Activated naive CD4-positive, alpha-beta T cell (primary cell): ENCODE measurements at places on chromosomes 11 and 22.

DNA sequence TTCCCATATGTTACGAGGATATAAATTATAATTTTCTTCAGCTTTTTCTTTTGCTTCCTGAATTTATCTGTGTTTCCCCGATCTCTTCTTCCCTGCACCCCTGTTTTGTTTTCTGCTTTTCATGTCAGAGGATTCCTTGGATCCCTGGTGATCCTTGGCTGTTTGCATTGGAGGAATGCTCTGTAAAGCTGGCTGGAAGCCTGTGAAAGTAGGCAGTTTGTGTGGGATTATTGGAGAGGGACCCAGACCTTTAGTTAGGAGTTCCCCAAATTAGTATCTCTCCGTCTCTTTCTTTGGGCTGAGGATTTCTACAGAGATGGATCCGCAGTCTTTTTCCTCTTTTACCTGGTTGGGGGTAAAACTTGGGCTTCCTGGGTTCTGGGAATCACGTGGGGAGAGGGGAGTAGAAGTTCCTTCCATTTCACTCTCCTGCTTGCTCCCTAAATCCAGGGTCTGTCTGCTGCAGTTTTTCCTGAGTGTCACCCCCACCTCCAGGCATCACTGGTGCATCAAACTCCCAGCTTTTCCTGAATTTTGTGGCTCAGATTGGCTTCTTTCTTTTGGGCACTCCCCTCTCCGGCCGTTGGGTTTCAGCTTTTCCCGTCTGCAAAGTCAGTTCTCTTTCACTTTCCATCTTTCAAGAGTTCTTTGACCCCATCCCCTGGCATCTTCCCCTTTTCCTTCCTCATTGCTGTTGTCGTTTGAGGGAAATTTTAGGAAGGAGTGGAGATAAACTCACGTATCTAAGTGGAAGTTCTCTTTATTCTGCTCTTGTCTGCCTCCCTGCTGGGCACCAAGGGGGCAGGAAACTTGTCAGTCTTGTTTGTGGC lies 79.1 kb upstream of the ALX4 start:
- DNase-seq: no peak

- DNase-seq: no peak
These were observed 902.4 kb upstream of the RAG2 start for GRCh38 chr11:37500425-37500824.

DNA sequence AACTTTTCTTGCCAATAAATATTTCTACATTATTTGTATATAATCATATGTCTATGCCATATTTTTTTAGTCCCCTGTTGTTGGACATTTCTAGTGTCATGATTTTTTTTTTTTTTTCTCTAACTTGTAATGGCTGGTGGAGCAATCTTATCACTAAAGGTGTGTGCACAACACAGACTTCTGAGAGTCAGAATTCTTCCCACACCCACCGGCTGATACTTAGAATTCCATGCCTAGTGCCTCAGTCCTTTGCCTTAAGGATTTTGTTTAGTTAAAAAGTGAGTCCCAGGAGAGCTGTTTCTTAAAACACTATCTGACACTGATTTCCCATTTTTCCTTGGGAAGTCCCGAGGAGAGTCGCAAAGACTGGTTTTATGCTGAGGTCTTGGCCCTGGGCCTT lies 87.7 kb upstream of the BARX2 start:
- no peak for DNase-seq

DNA sequence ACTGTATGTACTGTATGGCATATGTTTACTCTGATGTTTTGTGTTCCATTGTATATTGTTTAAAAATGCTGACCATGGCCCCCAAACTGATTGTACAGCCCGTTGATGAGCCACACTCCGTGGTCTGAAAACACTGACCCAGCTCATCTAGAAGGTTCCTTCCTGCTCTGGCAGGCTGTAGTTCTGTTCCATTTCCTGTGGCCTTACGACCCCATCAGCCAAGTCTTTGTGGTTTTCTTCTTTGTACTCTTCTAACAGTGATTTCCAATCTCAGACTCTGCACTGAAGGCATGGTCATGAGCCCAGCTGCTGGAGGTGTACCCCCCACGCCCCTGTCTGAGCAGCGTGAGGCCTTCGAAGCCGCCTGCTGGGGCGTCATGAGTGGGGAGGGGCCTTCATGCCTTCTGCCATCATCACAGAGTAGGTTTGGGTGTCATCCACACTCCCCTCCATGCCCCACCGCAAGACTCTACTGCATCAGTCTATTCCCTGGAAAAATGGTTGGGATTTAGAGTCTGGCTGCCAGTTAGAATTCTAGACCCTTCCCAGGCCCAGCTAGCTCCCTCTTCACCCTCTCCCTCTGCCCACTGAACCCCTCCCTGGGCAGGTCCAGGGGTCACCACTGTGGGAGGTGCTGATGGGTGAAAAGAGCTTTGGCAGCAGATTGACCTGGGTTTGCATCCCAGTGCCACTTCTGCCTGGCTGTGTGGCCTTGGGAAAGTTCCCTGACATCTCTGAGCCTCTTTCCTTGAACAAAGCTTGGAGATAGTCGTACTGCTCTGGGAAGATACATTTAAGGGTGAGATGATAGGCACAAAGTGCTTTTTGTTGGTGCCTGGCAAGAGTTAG lies 11.3 kb upstream of the C11orf96 start:
- DNase-seq: no peak

DNA sequence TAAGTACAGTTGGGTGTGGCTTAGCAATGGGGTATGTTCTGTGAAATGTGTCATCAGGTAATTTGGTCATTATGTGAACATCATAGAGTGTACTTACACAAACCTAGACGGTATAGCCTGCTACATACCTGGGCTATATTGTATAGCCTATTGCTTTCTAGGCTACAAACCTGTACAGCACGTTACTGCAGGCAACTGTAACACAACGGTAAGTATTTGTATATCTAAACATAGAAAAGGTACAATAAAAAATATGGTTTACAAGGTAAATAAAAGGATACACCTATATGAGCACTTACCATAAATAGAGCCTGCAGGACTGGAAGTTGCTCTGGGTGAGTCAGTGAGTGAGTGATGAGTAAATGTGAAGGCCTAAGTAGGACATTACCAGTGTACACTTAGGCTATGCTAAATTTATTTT lies 73.1 kb upstream of the GDPD4 start:
- DNase-seq: no peak

DNA sequence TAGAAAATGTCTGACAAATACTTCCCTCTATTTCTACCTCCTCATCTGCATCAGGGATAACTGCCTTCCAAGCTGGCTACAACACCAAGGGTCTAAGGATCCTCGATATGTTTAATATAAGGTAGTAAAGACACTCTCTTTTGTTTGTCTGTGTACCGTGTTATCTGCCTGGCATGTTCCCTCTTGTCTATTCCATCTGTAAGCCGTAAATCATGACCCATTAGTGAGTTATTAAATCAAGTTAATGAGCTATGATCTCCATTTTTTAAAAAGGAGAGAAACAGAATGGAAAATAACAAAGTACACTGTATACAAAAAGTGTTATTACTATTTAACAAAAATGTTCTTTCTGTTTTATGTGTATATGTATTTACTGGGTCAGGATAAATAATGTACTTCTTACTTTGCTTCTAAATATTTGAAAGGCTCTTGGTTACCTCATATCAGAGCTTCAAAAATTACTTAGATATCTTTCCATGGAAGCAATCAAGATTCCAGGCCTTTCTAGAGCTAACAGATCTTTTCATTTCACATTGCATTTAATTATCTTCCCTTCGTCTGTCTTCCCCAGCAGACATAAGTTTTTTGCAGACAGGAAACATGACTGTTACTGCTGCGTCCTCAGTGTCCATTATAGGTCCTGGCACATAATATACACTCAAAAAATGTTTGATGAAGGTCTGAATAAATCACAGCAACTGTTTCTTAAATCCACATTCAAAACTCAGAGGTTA lies 342.6 kb upstream of the CCDC90B start:
- DNase-seq: no peak

DNA sequence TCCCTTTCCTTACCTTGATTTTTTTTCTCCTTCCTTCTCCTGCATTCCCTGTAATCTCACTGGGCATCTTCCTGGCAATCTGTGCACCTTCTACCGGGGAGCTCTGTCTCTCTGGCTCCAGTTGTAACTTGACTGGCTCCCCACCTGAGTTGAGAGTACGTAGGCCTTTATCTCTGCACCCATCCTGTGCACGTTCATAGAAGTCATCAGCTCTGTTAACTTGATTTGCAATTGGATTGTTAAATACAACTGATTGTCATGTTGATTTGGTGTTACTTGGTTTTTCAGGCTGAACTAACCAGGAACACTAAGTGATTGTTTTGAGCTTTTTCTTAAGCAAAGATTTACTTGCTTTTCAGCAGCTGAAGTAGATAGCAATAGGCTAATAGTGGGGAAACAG lies 11.8 kb downstream of the SWAP70 start:
- DNase-seq: no peak

DNA sequence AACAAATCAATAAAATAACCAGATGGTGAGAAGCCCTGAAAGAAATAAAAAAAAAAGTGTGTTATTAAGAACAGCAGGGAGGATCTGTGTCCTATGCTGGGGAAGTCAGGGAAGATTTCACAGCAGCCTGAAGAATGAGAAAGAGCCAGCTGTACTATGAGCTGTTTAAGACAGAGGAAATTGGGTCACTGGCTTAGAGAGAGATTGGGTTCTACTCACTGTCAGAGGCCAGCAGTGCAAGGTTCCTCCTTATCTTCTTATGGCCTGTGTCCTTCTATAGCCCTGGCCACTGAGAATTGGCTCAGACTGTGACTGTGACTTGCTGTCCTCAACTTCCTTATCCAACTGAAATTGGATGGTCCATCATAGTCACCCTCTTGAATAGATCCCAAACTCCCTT lies 54.8 kb upstream of the FDX1 start:
- no peak for DNase-seq

DNA sequence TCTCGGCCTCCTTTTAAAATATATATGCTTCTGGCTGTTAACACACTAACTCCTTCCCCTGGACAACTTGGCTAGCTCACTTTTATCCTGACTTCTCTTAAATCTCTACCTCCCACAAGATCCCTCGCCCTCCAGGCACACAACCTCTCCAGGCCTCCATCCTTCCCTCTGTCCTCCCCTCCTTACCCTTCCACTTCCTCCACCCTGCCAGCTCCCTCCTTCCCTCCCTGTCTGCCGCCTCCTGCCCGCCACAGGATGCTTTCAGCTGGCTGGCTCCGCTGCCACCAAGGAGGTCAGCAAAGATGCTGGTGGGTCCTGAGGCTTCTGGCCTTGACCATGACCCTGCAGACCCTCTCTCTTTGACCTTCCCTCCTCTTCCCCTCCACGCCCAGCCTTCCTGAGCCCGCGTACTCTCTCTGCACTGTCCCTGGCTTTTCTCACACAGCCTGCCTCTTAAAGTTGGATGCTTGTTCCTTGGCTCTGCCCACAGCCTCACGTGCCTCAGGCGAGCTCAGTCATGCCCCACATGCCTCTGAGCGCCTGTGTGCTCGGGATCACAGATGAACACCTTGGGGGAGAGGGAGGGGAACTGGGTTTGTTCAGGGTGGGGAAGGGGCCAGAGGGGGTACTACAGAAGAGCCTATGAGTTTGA lies 6.7 kb downstream of the NFAM1 start:
- no peak for DNase-seq

GRCh38 chr11:75565221-75565814 lies 3.3 kb downstream of the SERPINH1 start:
- no peak for DNase-seq

- peak; percentile 52 for DNase-seq
These were observed 698 bp downstream of the PAK1 start for GRCh38 chr11:77472991-77473800.

DNA sequence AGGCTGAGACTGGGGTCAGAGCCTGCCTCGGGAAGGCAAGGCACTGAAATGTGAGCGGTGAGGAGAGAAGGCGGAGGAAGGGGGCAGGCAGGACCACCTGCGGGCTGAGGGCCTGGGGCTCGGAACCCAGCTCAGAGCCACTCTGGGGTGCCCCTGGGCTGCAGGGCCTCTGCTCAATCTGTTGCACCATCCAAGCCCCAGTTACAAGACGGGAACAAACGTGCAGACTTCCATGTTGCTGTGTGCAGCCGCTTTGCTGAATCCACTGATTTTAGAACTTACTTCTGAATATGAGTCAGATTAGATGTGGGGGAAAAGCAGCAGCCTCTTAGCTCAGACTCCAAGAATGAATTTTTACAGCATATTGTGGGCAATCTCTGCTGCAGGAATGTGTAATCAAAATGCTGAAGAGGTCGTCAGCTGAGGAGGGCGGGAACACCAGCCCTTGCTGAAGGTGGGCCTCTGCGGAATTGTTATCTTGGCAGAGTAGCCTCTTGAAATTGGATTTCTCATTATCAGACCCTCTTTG lies 21.6 kb downstream of the PARVG start:
- DNase-seq: no peak

DNA sequence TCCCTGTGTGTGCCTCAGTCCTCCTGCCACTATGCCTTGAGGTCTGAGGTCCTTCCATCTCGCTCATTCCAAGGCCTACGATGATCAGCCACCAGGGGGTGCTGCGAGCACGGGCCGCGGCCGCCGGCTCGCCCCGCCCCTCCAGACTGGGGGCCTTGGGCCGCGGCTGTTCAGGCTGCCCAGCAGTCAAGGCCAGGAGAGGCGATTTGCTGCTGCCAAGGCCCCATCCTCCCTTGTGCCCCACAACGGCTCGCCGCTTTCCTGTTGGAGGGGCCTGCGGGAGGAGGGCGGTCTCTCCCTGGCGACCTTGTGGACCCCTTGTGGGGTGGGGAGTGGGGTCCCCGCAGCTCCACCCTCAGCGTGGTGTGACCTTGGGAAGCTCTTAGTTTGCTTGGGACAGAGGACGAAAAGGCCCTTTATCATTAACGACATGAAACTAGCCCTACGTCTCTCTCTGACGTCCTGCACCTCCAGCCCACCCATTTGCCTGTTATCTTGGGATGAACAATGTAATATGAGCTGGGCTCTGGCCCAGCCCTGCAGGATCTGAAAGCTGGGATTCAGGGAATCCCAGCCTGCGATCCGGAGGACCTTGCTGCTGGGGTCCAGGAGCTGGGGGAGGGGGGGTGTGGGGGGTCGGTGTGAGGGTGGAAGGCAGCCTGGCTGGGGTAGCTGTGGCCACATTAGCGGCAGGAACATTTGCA lies 5.3 kb upstream of the GALR3 start:
- peak; percentile 74 for DNase-seq

DNA sequence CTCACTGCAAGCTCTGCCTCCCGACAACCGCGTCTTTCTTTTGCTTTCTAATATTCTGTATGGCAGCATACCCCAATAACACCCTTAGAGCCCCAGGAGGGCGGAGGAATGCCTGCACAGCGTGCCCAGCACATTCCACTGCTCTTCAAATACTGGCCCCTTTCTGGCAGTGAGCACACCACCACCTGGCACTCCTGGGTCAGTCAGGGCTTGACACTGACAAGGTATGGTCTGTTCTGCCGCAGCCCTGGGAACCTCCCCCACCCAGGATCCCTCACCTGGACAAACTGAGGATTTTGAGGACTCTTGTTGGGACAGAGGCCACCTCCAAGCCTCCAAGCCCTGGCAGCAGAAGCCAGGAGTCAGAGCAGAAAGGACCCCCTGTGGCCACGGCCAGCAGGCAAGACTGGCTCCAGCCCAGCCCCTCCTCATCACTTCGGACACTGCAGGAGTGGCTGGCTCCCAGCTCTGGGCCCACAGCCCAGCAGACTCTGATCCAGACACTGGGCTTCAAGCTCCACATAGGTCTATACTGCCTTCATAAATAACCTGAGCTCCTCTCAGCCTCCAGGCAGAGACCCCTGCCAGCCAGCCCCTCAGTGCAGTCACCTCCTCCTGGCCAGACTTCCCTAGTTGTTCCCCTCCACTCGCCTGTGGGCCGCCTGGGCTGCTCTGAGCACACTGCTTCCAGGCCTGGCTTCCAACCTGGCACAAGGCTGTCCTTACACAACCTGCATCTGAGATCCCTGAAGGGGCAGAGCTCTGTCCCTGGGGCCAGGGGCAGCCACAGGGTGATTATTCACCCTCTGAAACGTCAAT lies 14.5 kb downstream of the CARS1 start:
- DNase-seq: no peak

- DNase-seq: no peak
These were observed 1.3 kb upstream of the SCARF2 start for GRCh38 chr22:20438678-20439492.

GRCh38 chr22:41989246-41989645 lies 9.3 kb upstream of the WBP2NL start:
- DNase-seq: no peak
